ENCODE measurements at places on chromosomes 13 and 19.

DNA sequence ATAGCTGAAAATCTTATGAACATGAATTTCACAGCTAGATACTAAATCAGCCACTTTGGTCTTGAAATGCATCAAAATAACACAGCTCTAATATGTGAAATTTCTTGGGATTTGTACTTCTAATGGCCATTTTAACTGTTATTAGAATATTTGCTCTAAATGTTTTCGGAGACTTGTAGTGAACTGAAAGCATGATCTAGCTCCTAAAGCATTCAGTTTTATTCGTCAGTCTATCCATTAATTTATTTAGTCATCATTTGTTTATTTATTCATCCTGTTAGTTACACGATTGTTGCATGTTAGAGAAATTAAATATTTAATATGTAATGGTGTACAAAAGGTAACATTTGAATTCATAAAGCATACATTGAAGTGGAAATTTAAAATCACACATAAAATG lies 1132.7 kb downstream of the SLITRK1 start:
- DNase-seq: peak; percentile 44

GRCh38 chr13:100235311-100235901 lies 146.5 kb downstream of the PCCA start:
- DNase-seq: peak; percentile 57

GRCh38 chr19:28468701-28469459 lies 744.1 kb downstream of the UQCRFS1 start:
- peak; percentile 45 for DNase-seq

- DNase-seq: no peak
Observed at GRCh38 chr13:33213024-33213768, 72.4 kb downstream of the STARD13 start.

- DNase-seq: no peak
Observed at GRCh38 chr13:40940841-40941240, 78.3 kb downstream of the ELF1 start.

DNA sequence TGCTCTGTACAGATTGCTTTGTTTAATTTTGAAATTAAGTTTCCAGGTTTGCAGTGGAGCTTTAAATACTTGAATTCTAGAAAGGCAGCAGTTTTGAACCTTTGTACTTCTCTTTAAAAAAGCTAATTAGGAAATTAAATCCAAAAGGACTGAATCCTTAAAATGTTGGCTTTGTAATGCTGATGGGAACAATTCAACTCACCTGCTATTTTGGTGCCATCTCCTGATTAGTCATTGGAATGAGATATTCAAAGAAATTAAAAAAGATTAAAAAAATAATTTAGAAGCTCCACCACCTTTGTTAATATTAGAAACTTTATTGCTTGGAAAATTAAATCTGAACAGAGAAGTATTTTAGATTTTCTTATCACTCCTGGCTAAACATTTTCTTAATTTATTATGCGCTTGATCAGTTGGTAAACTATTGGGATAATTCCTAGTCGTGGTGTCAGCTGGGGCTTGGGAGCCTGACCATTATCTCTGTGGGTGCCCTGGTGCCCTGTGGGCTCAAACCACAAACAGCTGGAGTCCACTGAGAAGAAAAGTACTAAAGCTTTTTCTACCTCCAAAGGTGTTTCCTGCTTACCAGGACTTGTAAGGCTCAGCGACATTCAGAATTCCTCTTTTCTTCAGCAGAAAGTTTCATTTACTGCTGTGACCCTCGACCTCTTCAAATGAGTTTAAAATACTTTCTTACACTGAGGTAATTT lies 540.4 kb downstream of the DIAPH3 start:
- no peak for DNase-seq

- DNase-seq: no peak
Observed at GRCh38 chr19:31310432-31311133, 38.7 kb downstream of the TSHZ3 start.

- peak; percentile 90 for DNase-seq
Observed at GRCh38 chr19:49929121-49929610, at the start of the genes ATF5 and NUP62. Gene ATF5 (plus strand): TSS chr19:49929205. CDS start chr19:49930851, 1,646 bp downstream. Gene NUP62 (minus strand): TSS chr19:49929504. CDS start chr19:49909807, 19,697 bp downstream.

- peak; percentile 83 for DNase-seq
Observed at GRCh38 chr19:53868091-53868891, 608 bp downstream of the MYADM start.

- DNase-seq: peak; percentile 40
Observed at GRCh38 chr13:50229960-50230661, 214.9 kb downstream of the KCNRG start.

DNA sequence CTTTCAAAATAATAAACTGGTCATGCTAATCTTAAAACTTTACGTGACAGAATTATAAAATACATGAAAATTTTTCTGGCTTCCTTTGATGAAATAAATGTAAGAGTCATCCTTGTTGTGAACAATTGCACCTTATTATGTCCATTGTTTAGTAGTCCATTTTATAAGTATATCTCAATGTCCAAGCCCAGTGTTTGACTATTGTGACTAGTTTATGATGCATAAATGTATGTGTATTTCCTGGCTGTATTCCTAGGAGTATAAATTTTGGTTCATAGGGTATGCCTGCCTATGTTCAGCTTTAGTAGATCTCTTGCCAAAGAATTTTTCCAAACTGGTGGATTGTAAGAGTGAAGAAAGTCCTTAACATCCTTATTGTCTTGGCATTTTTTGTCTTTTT lies 2895.5 kb upstream of the PCDH20 start:
- no peak for DNase-seq

- no peak for DNase-seq
Observed at GRCh38 chr13:98490866-98491265, 86.0 kb downstream of the STK24 start.

- no peak for DNase-seq
Observed at GRCh38 chr13:107993239-107993949, 221.9 kb downstream of the LIG4 start.

- no peak for DNase-seq
Observed at GRCh38 chr19:15841875-15842569, 26.6 kb upstream of the OR10H1 start.

DNA sequence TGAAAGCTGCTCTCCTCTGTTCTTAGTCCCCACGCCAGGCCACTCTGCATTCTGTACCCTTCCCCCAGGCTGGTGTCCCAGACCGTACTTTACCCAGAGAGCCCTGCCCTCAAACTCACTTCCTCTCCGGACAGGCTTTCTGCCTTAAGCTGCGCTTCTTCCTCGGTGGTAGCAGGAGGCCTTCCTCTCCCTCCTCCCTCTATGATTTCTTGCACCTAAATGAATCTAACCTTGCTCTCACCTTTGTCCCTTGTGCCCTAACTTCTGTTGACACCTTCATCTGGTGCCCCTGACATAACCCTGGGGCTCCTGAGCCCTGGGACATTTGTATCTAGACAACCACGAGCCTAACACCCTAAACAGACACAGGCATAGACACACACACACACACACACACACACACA lies 29.6 kb upstream of the CEACAM21 start:
- DNase-seq: no peak

GRCh38 chr19:33394006-33394722 lies 20.7 kb downstream of the CEBPG start:
- DNase-seq: peak; percentile 89

GRCh38 chr13:77139306-77139705 lies 112.3 kb upstream of the FBXL3 start:
- DNase-seq: no peak

GRCh38 chr19:6737284-6737872 lies at the start of gene GPR108:
Gene GPR108 (minus strand): TSS chr19:6737580. CDS start chr19:6737576, 4 bp downstream.
- peak; percentile 100 for DNase-seq

GRCh38 chr13:78978381-78978998 lies 319.5 kb upstream of the OBI1 start:
- peak; percentile 46 for DNase-seq

- peak; percentile 30 for DNase-seq
Observed at GRCh38 chr13:82758044-82758443, 1124.2 kb downstream of the SLITRK1 start.

- no peak for DNase-seq
Observed at GRCh38 chr19:52646571-52647217, 8.5 kb upstream of the ZNF83 start.

- peak; percentile 94 for DNase-seq
Observed at GRCh38 chr13:96053003-96053703, at the start of gene UGGT2. Gene UGGT2 (minus strand): TSS chr13:96053401. CDS start chr13:96053312, 89 bp downstream.

DNA sequence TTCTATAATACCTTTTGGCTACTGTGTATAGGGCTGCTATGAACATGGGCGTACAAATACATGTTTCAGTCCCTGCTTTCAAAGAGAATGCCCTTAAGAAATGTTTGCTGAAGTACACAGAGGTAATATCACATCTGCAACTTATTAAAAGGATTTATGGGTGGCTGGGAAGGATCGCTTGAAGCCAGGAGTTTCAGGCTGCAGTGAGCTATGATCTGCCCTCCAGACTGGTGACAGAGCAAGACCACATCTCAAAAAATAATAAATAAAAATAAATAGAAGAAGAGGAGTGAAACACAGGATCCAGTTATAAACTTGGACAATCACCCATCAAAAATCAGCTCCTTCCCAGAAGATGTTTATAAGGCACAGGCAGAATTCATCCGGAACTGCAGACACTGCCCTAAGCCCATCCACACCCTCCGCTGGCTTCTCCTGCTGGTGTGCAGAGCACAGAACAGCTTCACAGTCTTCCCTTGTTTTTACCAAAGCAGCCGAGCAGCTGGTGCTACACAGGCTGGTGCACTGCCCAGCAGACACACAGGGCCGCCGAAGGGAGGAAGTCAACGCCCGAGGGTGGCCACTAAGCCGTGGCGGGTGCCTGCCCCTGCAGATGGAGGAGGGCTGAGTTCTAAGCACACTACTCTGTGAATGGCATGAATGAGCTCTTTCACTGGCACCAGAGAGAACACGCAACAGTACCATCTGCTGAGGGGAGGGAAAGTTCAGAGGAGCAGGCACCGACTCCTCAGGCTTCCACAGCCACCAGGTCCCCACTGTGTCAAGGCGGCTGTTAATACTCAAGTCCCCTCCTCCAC lies 44.0 kb downstream of the BRD4 start:
- DNase-seq: peak; percentile 54

DNA sequence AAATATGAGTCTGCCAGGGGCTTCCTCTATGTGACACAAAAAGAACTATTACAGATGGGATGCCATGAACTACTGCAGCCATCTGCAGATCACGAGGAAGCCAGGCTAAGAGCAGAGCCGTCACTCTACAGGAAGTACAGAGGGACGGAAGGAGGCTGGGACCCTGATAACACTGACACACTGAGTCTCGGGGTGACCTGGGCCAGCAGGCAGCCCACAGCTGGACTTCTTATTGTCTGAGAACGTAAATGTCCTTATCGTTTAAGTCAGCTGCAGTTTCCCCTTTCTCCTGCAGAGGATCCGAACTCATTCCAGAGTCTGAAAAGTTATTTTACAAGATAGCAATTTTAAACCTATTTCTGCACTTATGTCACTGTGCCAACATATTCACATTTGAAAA lies 20.7 kb downstream of the PARP4 start:
- no peak for DNase-seq

DNA sequence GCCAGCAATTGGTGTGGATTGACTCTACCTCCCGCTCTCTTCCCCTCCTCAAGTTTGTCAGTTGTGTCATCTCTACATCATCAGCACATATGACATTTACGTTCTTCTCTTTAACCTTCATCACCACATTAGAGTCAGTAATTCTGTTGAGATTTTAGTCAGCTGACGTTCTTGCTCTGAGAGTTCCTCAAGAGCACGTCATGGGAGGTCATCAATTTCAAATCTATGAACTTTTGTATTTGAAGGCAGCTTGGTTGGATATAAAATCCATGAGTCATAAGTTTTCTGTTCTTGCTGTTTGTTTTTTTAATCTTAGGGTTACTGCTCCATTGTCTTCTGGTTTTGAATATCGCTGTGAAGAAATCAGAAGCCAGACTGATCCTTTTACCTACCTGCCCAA lies 21.8 kb upstream of the ARGLU1 start:
- no peak for DNase-seq

- DNase-seq: no peak
Observed at GRCh38 chr19:53639471-53639870, 7.7 kb downstream of the DPRX start.

Measured in EL (cell line).